ENCODE measurements at places on chromosomes 5 and 9. TPM values are rescaled to one million over a fixed set of nuclear protein-coding genes. Genes with fewer than 3 reads are reported as not detected.

Gene FOXD4L6
- not detected for total RNA-seq

Gene PTPN3
- total RNA-seq, result 40.6 TPM

Gene ELOVL7
- total RNA-seq, result 22.5 TPM

Gene ADGRV1
- total RNA-seq, result 7.0 TPM

Gene KIF4B
- total RNA-seq, result not detected

Gene MEF2C
- 75.4 TPM for total RNA-seq

Gene TRPM3
- total RNA-seq, result 11.4 TPM

Gene C9orf153
- total RNA-seq, result not detected

Gene PPP2CA
- total RNA-seq, result 121 TPM

Gene PCDHGA12
- total RNA-seq, result 4.0 TPM

Gene PCDHA1
- total RNA-seq, result 0.13 TPM

Gene THG1L
- total RNA-seq, result 11.7 TPM

Gene RNF183
- total RNA-seq, result 3.6 TPM

Gene PHYKPL
- total RNA-seq, result 116 TPM

Gene PCDHB10
- total RNA-seq, result 2.3 TPM

Gene CLIC3
- 4.0 TPM for total RNA-seq

Gene GABRA1
- not detected for total RNA-seq

Gene PCDHGA1
- total RNA-seq, result 0.69 TPM

Gene PCDHA9
- 0.85 TPM for total RNA-seq

Gene NDUFAF2
- 23.7 TPM for total RNA-seq

Gene NRG2
- total RNA-seq, result 1.9 TPM

Gene HAVCR1
- total RNA-seq, result 114 TPM

Gene TSSK1B
- 0.13 TPM for total RNA-seq

Gene RUFY1
- total RNA-seq, result 56.3 TPM

Gene PCDHGA7
- 4.1 TPM for total RNA-seq

Gene OR1Q1
- total RNA-seq, result not detected

Gene SPINK4
- not detected for total RNA-seq

Gene PLAC8L1
- total RNA-seq, result not detected

Gene PTBP3
- total RNA-seq, result 86.6 TPM

Gene ANKRD55
- 1.2 TPM for total RNA-seq

Gene IQGAP2
- total RNA-seq, result 23.2 TPM

Gene PAEP
- total RNA-seq, result not detected

Gene ATP6V1G1
- total RNA-seq, result 103 TPM

Gene LECT2
- not detected for total RNA-seq

Gene PPP6C
- total RNA-seq, result 43.9 TPM

Gene CDH12
- total RNA-seq, result not detected

Gene HOMER1
- 9.2 TPM for total RNA-seq

Gene STPG3
- total RNA-seq, result 0.38 TPM

Gene SLC6A7
- total RNA-seq, result not detected

Gene DRD1
- total RNA-seq, result 0.25 TPM

Gene FAM170A
- 0.28 TPM for total RNA-seq

Gene IFNA2
- not detected for total RNA-seq

Gene SGCD
- total RNA-seq, result 2.7 TPM

Gene TMEM171
- 15.4 TPM for total RNA-seq

Gene TEX48
- total RNA-seq, result not detected

Gene AMBP
- total RNA-seq, result 5.3 TPM

Gene ECM2
- total RNA-seq, result 7.6 TPM

Gene LEAP2
- total RNA-seq, result 1.5 TPM

Gene C1QTNF2
- total RNA-seq, result 2.8 TPM

Gene PCDHB15
- total RNA-seq, result 6.0 TPM

Gene SH3TC2
- 1.3 TPM for total RNA-seq

Gene SLC36A3
- not detected for total RNA-seq

Gene PDE8B
- 4.5 TPM for total RNA-seq

Gene FGD3
- 12.1 TPM for total RNA-seq

Gene MYMK
- not detected for total RNA-seq

Data from kidney (tissue), 22 donors.